Activated T-cell treated with anti-CD3 and anti-CD28 coated beads, Interleukin-2, amount 50 U/mL, for 24 hours (primary cell): ENCODE measurements at places on chromosomes 2 and 18.
A peak's percentile ranks its signal among the peaks of the same experiment; 100 is the strongest.

- DNase-seq, result no peak
Measured at GRCh38 chr2:19651466-19651865, 250.3 kb downstream of the TTC32 start.

DNA sequence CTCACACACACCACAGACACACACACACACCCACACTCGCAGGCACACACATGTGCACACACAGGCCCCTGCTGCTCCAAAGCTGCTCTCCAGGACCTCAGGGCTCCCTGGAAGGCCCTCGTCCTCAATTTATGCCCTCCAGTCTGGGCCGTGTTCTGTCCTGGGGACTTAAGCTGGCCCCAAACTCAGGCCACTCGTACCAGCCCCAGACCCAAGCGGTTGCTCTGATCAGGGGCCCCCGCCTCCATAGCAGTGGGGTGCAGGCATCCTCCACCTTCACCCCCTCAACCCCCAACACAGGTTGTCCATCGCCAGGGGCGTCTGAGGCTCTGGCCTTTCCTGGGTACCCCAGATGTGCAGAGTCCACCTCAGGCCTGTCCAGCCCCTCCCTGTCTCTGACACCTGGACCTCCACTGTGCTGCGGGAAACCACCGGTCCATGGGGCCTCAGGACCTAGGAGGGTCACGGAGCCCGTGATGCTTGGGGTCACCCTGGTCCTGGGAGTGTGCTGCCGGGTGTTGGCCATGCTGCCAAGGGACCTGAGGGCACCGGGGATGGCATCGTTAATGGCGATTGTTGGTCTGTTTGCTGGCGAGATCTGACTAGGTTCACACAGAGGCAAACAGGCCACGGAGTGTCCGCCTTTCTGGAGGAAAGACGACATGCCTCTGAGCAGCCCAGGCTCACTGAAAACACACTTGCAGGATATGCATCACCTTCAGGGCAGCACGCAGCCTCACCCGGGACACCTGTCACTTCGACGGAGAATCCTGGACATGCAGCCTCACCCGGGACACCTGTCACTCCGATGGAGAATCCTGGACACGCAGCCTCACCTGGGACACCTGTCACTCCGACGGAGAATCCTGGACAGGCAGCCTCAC, 155.6 kb downstream of the NDUFA10 start:
- DNase-seq, result peak; percentile 8

- DNase-seq, result no peak
Measured at GRCh38 chr2:23589220-23589647, 204.3 kb downstream of the KLHL29 start.

DNA sequence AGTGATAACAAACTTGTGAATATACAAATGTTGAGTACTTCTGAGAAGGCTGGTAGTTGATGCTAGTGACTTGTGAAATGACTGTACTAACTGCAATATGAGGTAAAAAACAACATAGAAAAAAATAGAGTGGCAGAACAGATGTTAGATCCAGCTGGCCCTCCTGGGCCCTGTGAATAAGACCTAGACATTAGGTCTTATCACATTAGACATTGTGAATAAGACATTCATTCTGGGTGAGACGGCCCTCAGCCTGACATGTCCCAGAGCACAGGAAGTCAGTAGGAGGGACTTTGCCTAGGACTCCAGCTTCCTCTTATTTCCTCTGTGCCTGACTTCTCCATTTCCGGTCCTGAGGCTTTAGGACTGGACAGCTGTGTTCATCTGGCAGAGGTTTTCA, 22.9 kb downstream of the DOK1 start:
- DNase-seq, result no peak

- DNase-seq, result no peak
Measured at GRCh38 chr2:102978091-102978490, 216.3 kb downstream of the TMEM182 start.

GRCh38 chr18:3900327-3900726, 450.4 kb downstream of the TGIF1 start:
- DNase-seq, result no peak

- DNase-seq, result peak; percentile 2
Measured at GRCh38 chr2:70668432-70668831, 99.6 kb downstream of the ADD2 start.

GRCh38 chr2:123596621-123597020, 428.5 kb upstream of the CNTNAP5 start:
- DNase-seq, result no peak

DNA sequence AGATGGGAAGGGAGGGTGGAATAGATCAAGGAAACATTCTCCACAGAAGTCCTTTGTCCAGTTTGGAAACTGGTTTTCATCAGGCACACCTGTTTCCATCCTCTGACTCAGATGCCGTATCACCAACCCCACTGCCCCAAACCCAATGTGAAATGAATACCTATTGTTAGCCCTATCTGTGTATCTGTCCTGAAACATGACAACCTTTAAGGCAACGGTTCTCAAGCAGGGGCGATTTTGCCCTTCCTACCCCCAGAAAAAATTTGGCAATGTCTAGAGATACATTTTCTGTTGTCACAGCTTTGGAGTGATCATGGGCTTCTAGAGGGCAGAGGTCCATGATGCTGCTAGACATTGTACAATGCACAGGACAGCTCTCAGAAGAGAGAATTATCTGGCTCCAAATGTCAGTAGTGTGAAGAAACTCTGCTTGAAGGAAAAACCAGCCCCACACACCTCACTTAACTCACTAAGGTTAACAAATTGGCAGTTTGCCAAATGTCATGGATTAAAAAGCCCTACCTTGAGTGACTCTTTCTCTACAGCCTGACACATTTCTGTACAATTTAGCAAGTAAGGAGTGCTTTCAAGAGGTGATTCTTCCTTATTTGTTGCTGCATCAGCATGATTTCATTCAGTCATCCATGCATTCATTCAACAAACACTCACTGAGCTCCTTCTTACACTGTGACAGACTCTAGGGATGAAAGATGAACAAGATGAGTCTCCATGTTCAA, 3.4 kb downstream of the SCTR start:
- DNase-seq, result no peak

DNA sequence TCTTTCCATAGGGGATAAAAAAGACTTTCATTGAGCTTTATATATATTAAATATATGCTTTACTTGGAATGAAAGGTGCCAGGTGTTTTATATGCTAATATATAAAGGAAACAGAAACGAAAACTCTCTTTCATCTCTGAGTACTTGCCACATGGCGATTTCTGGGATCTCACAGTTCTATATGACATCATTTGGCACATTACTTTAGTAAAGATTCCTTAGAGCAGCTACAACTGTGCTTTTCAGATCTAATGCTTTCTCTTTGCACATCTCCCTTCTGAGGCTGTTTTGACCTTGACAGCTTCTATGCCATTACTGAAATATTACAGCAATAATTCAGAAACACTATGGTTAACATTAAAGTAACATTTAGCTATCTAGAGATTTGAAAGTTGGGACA, 1082.9 kb upstream of the CDH2 start:
- no peak for DNase-seq

DNA sequence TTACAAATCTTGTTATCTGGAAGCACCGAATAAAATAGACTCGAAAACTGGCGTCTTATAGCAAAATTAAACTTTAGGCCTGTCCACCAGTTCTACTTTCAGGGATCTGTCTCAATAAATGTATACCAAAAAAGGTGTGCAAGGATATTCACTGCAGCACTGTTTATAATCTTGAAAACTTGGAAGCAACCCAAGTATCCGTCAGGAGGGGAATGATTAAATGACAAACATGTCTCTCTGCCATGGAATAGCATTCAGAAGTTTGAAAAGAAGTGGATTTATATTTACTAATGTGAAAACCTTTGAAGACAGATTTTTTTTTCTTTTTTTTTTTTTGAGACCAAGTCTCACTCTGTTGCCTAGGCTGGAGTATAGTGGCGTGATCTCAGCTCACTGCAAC, 32.3 kb upstream of the SATB2 start:
- no peak for DNase-seq

GRCh38 chr2:237662671-237663093, 35.3 kb downstream of the LRRFIP1 start:
- DNase-seq, result peak; percentile 54

- no peak for DNase-seq
Measured at GRCh38 chr18:32289483-32290075, 99.7 kb downstream of the MEP1B start.

- no peak for DNase-seq
Measured at GRCh38 chr2:145410086-145410485, 890.2 kb upstream of the ZEB2 start.

DNA sequence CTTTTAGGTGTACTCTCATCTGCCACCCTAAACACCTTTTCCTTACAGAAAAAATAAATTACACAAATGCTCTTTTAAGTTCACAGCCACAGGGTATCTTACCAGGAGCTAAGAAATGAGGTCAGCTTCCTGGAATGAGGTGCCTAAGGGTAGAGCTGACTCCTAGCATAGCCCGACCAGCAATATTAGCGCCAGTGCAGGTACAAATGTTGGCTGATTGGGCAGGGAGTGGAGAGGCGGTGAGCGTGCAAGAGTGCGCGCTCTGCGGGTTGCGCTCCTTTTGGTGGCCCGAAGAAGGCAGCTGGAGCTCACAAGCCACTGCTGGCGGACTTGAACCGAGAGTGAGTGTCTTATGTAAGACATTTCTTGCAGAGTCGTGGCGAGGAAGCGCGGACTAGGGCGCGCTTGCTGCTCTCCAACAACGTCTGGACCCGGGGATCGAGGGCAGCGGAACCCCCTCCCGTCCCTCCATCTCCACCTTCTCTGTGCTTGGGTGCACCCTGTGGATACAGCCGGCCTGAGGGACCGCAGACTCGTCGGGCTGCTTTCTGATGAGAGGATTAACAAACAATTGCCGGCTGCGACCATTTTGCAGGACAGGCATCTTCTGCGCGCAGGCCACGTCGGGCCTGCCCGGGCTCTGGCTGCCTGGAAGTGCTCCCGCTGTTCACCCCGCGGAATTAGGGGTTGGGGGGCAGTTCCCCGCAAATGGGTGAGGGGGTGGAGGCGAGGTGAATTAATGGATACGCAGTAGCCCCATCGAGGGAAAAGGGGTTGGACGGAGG, 17.3 kb downstream of the BOLA3 start:
- DNase-seq, result no peak

GRCh38 chr2:1375794-1376193, 37.5 kb upstream of the TPO start:
- DNase-seq, result no peak

- no peak for DNase-seq
Measured at GRCh38 chr2:172673056-172673683, 62.5 kb upstream of the RAPGEF4 start.

- DNase-seq, result no peak
Measured at GRCh38 chr2:1238598-1239138, 174.6 kb upstream of the TPO start.

DNA sequence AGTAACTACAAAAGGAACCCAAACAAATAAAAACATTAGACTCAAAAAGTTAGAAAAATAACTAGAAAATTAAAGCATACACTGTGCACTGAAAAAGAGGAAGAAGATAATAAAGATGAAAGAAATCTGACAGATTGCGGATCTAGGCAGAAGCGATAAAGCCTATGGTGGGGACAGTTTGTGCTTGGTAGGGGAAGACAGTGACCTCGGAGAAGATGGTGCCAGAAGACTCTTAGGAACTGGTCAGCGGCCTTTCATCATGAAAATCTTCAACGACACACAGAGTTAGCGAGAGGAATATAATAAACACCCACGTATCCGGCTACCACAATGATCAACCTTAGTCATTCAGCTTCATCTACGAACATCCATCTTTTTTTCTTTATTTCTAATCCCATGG, 180.5 kb downstream of the HDAC4 start:
- DNase-seq, result no peak

DNA sequence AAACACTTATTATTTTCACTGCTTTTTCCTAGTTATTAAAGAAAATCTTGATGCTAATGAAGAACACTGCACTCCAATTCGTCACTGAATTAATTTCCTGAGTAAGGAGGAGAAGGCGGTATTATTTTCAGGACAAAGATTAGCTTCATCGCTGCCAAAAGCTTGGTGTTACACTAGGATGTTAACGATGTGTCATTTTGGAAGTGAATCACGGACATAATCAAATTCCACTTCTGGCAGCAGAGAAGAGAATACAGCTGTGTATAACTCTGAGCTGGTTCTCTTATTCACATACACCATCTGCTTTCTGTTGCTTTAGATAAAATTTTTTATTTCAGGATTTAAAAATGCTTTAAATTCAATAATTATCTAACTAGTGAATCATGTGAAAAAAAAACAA, 74.1 kb downstream of the SCG2 start:
- no peak for DNase-seq

DNA sequence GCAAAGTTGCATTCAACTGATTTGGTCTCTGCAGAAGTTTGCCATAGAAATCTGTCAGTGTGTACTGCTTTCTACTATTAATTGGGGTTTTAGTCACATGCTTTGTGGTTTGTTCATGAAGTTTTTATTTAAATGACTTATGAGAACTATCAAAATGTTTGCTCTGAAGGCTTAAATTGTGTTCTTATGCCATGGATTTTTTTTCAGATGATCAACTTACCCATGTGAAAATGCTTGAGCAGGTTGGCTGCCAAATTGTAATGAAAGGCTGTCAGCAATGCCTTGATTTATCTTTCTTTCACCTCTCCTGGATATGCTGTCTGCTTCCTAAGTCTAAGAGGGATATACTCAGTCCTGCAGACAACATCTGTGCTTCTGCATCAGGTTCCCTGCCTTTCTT, 50.7 kb downstream of the FMNL2 start:
- no peak for DNase-seq

DNA sequence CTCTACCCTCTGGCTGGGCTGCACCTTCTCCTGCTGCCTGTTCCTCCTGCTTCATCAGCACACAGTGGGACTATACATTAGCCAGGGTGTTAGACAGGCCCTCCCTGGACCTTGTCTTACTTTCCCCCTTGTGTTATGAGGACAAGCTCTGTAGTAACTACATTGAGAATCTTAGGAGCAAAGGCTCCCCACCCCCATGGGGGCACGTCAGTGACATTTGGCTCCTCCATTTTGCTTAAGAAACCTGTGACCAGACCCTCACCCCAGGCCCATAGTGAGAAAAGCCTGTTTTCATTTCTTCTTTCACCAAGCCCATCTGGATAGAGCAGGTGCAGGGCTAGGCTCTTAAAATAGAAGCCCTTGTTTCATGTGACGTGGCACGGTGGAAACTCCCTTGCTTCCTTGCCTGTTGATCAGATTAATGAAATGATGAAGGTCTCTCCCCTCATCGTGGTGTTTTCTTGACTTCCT, 146.7 kb downstream of the RPIA start:
- no peak for DNase-seq

GRCh38 chr2:138777996-138778395, 2.2 kb downstream of the NXPH2 start:
- no peak for DNase-seq

DNA sequence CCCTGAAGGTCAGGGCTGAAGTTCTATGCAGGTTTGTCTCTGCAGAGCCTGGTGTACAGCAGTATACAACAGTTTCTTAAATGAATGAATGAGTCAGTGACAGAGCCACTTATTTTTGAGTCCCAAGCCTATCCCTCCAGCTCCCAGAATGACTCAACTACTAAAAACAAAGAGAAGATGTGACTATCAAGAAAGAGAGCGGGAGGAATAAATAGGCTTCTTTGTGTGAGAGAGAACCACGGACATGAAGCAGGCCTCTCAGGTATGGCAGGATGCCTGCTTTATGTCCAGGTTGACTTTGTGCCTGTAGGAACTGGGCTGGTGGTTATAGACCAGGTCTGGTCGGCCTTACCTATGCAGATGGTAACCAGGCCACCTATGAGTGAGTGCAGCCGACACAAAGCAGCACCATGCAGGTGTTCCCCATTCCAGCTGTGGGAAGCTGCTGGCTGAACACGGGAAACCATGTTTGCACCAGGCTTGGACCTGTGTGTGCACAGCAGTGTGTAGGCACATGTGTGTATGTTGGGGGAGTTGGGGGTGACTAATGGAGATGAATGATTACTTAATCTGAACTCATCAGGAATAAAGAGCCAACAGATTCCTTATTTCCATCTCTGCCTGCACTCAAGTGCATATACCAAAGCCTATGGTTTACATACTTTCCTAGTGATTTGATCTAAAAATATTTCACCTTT, 171.0 kb downstream of the OSR1 start:
- no peak for DNase-seq
